ENCODE measurements at places on chromosomes 7 and 10. TPM values are rescaled to one million over a fixed set of nuclear protein-coding genes. Genes with fewer than 3 reads are reported as not detected.

The ARHGEF5 gene
- 2.6 TPM for total RNA-seq

The PLCE1 gene
- total RNA-seq, result 18.8 TPM

The KCND2 gene
- 0.67 TPM for total RNA-seq

The TRPV5 gene
- 0.31 TPM for total RNA-seq

The NEBL gene
- 6.5 TPM for total RNA-seq

The TBATA gene
- total RNA-seq, result not detected

The FAM237B gene
- total RNA-seq, result not detected

The OPN1SW gene
- total RNA-seq, result not detected

The TNPO3 gene
- total RNA-seq, result 48.5 TPM

The SGMS1 gene
- 66.6 TPM for total RNA-seq

The AOAH gene
- 20.5 TPM for total RNA-seq

The PTF1A gene
- total RNA-seq, result not detected

The FZD8 gene
- total RNA-seq, result 9.3 TPM

The IFIT1B gene
- not detected for total RNA-seq

The PKD2L1 gene
- total RNA-seq, result not detected

The GPR158 gene
- total RNA-seq, result not detected

The DLX6 gene
- total RNA-seq, result not detected

The PRKCQ gene
- total RNA-seq, result 3.0 TPM

The CTAGE6 gene
- 0.94 TPM for total RNA-seq

The SFTPA2 gene
- total RNA-seq, result not detected

The STEAP1 gene
- total RNA-seq, result 12.7 TPM

The SLC26A5 gene
- not detected for total RNA-seq

The TAS2R60 gene
- total RNA-seq, result not detected

The MEOX2 gene
- 28.7 TPM for total RNA-seq

The ATP6V0A4 gene
- total RNA-seq, result not detected

The LGI1 gene
- total RNA-seq, result 0.35 TPM

The ADAM8 gene
- 6.6 TPM for total RNA-seq

The ASIC3 gene
- 1.7 TPM for total RNA-seq

The UPK3B gene
- not detected for total RNA-seq

The CSGALNACT2 gene
- total RNA-seq, result 33.5 TPM

The CCDC186 gene
- 20.0 TPM for total RNA-seq

The MUC3A gene
- 0.31 TPM for total RNA-seq

The CDH23 gene
- total RNA-seq, result 20.0 TPM

The NPTX2 gene
- total RNA-seq, result 27.1 TPM

The OR6B1 gene
- total RNA-seq, result not detected

The ERVW-1 gene
- total RNA-seq, result not detected

The GIMAP4 gene
- 24.4 TPM for total RNA-seq

The KIN gene
- 9.0 TPM for total RNA-seq

The GIMAP2 gene
- total RNA-seq, result 5.1 TPM

The FAM149B1 gene
- total RNA-seq, result 10.9 TPM

The FAM131B gene
- 2.4 TPM for total RNA-seq

The INA gene
- total RNA-seq, result 1.8 TPM

The TLL2 gene
- not detected for total RNA-seq

The MARVELD1 gene
- 33.8 TPM for total RNA-seq

The OTUD1 gene
- total RNA-seq, result 11.5 TPM

The TRA2A gene
- 25.7 TPM for total RNA-seq

The CHN2 gene
- 7.6 TPM for total RNA-seq

The PGAM2 gene
- total RNA-seq, result 3.2 TPM

The ADRA2A gene
- total RNA-seq, result 2.7 TPM

The SLC29A4 gene
- 4.7 TPM for total RNA-seq

The C7orf25 gene
- total RNA-seq, result 12.3 TPM

The FKBP6 gene
- not detected for total RNA-seq

The SLC39A12 gene
- total RNA-seq, result not detected

The C10orf105 gene
- not detected for total RNA-seq

The CPA2 gene
- total RNA-seq, result not detected

The DKK1 gene
- not detected for total RNA-seq

The TMEM273 gene
- 24.0 TPM for total RNA-seq
